ENCODE measurements at places on chromosomes 6 and 20.

DNA sequence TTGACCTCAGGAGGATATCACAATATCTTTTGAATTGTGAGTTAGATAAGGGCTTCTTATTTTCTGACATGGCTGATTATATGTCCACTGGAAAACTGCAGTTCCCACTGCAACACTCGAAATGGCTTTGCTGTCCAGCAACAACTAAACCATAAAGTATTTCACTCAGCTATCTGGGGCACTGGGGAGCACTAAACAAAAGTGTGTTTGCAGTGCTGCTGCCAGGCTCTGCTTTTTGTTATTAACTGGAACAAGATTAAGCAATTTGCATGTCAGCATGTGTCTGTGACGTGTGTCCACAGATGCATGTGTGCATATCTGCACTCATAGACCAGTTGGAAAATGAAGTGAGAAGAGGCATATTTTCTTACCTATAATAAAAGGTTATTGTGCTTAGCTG is 107.8 kb upstream of the CCN2 start:
- no peak for DNase-seq

GRCh38 chr6:25511376-25511775 is 140.6 kb upstream of the SCGN start:
- no peak for DNase-seq

DNA sequence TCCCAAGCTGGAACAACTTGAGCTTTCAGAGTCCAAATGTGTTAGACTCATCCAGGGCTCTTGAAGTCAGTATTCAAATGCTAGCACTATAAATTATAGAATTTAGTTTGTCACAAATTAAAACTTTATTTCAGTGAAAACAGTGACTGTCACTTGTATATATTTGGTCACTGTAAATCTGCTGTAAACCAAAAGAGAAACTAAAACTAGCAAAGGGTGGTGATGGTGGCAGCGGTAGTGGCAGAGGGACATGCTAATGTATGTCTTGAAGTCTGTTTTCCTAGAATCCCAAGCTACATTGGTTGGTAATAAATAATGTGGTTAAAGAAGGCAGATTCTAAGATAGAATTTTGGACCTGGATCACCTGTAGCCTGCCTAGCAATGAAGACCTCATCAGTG is 140.4 kb upstream of the CENPW start:
- DNase-seq, result no peak

- DNase-seq, result no peak
Observed at GRCh38 chr6:137824896-137825295, 42.2 kb upstream of the TNFAIP3 start.

- no peak for DNase-seq
Observed at GRCh38 chr6:570825-571224, 86.1 kb downstream of the HUS1B start.

- no peak for DNase-seq
Observed at GRCh38 chr6:74597266-74597665, 608.6 kb downstream of the COL12A1 start.

- DNase-seq, result no peak
Observed at GRCh38 chr20:46893877-46894578, 615 bp upstream of the EYA2 start.

- DNase-seq, result no peak
Observed at GRCh38 chr6:12363651-12364381, 73.7 kb downstream of the EDN1 start.

- no peak for DNase-seq
Observed at GRCh38 chr6:22029171-22029570, 267.7 kb downstream of the PRL start.

DNA sequence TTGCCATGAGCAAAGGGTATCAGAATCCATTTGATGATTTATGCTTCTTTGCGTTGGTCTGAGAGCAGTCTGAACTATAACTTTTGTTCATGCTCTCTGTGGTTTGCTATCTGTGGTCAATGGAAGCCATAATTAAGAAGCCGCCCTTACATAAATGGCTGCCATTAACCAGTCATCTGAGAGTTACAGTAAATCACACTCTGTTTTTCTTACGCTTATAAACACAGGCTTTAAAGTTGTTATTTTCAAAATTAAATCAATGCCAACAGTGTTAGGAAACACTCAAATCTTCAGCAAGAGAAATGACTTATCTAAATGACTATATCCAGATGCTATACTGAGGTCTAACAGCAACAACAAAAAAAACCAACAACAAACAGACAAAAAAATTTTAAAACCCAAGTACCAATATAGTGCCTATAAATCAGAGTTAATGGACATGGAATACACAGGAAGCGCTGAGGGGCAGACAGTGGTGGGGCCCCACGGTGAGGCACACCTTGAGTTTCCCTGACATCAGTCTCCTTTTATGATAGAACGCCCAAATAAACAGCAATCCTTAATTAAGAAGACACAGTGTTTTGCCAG is 108.0 kb upstream of the C6orf118 start:
- no peak for DNase-seq

GRCh38 chr6:24926192-24926591 is 9.6 kb downstream of the RIPOR2 start:
- DNase-seq, result no peak

Measured in left renal cortex interstitium (tissue), 4 donors.